NCI-H187 treated with DMSO at 0.1 percent for 48 hours (cell line): ENCODE measurements at places on chromosomes 16 and 17.

- DNase-seq = no peak
Measured at GRCh38 chr16:11744075-11744470, 1.4 kb upstream of the TXNDC11 start.

DNA sequence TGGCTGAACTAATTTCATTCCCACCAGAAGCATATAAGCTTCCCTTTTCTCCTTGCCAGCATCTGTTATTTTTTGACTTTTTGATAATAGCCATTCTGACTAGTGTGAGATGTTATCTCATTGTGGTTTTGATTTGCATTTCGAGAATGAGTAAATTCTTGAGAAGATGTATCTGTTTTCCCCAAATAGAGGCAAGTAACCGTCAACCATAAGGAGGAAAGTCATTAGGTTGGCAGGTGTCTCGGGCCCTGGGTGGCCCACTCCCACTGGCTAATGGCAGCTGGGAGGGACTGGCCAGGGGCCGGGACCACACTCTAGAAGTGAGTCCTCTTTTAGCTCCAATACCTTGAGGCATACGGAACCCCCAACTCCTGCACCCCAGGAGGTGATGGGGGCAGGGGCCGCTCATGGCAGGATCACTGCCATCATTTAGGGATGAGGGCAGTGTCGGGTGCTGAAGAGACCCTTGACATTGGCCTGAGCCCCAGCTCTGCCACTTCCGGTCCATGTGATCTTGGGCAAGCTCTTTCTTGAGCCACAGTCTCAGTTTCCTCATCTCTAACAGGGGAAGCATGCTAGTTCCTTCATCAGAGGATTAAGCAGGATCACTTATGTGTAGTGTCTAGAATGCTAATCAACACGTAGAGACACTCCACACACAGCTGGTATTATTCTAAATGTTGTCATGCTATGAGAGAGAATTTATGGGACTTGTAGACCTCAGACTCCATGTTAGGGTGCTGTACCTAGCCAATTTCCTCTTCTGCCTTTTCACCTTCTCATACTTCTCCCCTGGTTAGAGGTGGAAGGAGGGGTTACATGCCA, 44.3 kb downstream of the RGS9 start:
- DNase-seq = no peak

DNA sequence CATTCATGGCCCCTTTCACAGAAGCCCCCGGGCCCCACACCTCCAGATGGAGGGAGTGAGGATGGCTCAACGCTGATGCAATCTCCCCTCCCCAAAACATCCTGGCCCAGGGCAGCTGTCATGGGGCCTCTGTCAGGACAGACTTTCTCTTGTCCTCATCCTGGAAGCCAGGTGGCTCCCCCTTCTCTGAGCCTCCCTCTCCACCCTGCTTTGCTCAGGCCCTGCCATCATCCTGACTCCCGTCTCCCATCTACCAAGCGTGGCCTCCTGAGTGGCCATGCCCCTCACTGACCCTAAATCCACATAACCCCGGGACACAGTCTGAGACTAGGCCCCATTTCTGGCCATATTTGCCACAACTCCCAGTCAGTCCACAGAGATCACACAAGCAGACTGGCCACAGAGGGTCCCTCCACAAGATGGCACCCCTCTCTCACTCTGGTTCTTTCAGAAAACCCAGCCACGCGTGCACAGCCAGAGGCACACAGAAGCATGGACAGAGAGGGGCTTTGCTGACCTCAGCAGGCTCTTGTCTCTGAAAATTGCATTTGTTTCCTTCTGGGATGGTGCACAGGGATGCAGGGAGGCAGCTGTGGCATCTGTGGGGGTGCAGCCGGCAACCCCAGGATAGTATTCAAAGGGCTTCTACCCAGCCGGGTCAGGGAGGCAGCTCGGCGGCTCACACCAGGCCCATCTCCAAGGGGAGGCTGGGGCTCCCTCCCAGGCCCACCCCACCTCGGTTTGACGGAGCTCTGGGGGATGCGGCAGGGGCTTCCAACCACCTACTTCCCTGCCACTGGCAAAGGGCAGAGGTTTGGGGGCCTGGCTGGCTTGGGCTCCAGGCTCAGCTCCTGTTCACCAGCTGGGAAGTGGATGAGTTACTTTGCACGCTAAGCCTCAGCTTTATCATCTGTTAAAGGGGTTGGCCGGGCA, 16.9 kb downstream of the DOC2B start:
- DNase-seq = no peak

- DNase-seq = no peak
Measured at GRCh38 chr17:18191236-18191667, 7.6 kb downstream of the ALKBH5 start.
